ENCODE measurements at places on chromosomes 3 and 15.
A peak's percentile ranks its signal among the peaks of the same experiment; 100 is the strongest.

- DNase-seq = no peak
Measured at GRCh38 chr3:120429921-120430361, 20.9 kb downstream of the FSTL1 start.

DNA sequence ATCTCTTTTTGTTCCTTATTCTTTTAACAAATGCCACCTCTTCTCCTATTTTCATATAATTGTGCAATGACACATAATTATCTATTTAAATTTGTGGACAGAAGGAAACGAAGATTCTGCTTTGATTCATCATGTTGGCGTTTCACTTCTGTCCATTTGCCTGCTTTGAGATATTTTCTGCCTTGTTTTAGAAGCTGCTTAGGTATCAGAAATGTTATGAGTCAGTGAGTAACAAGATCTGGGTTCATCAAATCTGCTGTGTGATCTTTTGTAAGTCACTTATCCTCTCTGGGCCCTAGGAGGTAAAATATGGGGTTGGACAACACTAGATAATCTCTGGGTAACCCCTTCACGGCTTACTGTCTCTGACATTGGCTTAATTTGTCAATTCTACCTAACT, 7.3 kb upstream of the MINDY4B start:
- no peak for DNase-seq

DNA sequence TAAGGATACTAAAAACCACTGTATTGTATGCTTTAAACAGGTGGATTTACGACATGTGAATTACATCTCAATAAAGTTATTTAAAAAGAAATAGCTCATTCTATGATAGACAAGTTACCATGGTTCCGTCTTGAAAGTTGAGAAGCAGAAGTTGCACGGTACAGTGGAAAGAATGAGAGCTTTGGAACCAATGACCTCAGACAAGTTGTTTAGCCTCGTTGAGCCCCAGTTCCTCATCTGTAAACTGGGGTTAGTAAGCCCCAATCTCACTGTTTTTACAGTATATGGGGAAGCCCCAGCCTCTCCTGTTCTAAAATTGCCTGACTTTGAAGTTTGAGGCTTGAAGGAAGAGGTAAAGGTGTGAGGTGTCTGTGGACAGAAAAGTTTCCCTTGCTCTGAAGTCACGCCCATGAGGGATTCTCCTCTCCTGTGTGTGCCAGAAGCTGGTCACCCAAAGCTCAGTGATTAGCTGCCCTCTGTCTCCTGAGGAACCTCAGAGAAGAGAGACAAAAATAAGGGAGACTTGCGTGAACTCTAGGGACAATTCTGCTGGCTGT, 10.0 kb downstream of the CRYGS start:
- peak; percentile 67 for DNase-seq

- no peak for DNase-seq
Measured at GRCh38 chr3:10561946-10562560, 56.7 kb upstream of the ATP2B2 start.

DNA sequence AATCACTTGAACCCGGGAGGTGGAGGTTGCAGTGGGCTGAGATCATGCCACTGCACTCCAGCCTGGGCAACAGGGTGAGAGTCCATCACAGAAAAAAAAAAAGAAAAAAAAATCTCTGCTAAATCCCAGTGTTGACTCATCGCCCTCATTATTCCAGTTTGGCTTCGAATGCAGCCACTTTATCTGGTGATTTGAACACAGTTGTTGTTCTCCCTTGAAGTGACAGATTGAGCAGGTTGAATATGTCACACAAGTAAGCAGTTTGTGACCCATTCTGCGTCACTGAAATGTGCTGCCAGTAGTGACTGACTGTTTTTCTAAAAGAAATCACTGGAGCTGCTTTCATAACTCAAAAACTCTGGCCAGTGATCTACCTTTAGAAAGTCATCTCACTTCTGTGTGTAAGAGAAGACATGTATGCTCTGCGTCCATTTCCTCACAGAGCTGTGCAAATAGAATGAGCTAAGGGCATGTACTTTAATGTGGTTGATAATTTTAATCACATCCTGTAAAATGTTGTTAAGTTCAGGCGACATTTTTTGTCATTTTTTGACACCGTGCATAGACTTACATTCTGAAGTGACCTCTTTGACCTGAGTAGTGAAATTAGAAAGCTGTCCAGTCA, 12.5 kb downstream of the DOCK3 start:
- no peak for DNase-seq

DNA sequence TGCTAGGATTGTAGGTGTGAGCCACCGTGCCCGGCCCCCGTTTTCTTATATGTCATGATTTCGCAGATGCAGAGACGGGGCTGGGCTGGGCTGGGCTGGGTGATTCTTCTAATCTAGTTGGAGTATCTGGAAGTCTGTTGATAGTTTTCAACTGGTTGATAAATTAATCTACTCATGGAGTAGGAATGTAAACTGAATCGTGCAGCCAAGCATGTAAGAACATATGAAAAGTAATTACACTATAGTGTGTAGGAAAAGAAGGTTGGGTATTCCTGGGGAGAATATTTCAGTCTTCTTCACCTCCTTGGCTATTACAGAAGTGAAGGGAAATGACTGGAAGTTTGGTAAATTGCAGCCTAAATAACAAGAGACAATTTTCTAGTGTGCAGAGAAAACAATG, 82.6 kb upstream of the MAGI1 start:
- no peak for DNase-seq

DNA sequence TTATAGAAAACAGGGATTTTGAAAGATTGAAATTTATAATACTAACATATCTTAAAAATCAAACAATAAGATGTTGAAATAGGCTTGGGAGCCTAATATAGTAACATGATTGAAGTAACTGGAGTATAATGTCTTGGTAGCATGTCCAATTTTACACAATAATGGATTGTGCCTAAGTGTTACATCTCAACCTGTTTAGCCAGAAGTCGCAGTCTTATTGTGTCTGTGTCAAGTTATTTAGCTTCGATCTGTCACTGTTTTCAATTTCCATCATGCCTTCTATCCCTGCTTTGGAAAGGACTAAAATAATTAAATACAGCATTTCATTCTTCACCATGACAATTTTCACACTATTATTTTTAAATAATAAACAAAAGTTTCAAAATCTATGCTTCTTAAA, 1352.2 kb downstream of the SI start:
- DNase-seq = no peak

- no peak for DNase-seq
Measured at GRCh38 chr15:61750271-61751084, 309.8 kb downstream of the VPS13C start.

DNA sequence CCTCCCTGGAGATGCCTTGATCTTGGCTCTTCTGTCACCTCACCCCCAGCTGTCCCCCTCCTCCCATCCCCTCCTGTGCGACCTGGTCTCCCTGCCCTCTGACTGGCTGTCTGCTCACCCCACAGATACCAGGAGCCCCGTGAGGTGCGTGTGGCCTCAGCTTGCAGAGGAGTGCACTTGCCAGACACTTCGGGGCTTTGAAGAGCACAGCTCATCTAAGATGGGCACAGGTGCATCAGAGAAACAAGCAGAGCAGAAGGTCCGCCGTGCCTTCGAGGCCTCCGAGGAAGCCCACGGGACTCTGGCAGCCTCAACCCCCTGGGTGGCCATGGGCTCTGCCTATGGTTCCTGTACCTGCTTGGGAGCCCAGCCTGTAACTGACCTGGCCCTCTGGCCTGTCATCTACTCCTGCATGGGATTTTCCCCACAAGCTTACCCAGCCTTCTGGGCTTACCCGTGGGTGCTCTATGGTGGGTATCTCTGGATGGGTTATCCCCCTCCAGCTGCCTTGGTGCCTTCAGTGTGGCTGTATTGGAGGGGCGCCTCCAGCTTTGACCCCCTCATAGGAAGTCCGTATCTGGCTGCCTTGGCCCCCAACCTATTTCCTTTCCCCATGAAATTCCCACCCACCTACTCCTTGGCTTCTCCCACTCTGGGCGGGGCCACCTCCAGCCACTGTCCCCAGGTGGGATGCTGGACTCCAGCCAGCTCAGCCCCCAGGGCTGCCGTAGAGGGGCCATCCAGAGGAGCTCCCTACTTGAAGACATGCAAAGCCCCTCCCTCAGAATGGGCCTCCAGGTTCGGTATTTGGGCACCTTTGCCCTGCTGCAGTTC, 3.8 kb downstream of the PRR23E start:
- DNase-seq = no peak

- no peak for DNase-seq
Measured at GRCh38 chr15:35440265-35440664, 105.7 kb downstream of the DPH6 start.

- DNase-seq = no peak
Measured at GRCh38 chr3:53260286-53260785, 4.5 kb upstream of the TKT start.
